ENCODE measurements at places on chromosomes 2 and 18. TPM values are rescaled to one million over a fixed set of nuclear protein-coding genes. Genes with fewer than 3 reads are reported as not detected.

NOL4 gene
- not detected for total RNA-seq

CYRIA gene
- total RNA-seq = 0.70 TPM

GRCh38 chr2:200787351-200788120, 24.2 kb upstream of the BZW1 start:
- peak; percentile 36 for DNase-seq

DNA sequence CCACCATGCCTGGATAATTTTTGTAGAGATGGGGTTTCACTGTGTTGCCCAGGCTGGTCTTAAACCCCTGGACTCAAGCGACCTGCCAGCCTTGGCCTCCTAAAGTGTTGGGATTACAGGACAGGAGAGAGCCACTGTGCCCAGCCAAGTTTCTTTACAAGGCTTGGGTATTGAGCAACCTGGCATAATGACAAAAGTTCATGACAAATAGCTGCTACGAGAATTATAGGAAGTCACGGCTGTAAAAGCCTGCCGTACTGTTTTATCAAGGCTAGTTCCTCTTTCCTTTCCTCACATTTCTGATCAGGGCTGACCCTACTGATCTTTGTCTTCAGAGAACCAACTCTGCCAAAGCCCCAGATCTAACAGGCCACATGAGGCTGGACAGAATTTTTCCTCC, 490.4 kb upstream of the SPRED2 start:
- no peak for DNase-seq

- no peak for DNase-seq
Measured at GRCh38 chr2:102803897-102804217, 42.0 kb downstream of the TMEM182 start.

GRCh38 chr2:55914786-55915185, 8.8 kb downstream of the EFEMP1 start:
- DNase-seq = no peak

DNA sequence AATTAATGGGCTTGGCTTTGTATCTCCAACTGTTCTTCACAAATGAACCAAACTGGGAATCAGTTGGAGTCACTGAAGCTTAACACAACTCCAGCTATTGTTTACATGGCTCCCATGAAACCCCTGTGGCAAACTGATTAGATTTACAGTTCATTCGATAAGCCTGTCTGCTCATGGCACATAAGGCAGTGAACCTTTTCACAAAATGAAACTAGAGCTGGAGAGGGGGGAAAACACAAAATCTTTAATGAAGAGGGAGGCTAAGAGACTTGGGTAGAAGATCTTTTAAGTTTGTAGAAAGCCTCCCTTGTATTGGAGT, 11.6 kb upstream of the ITGA6 start:
- no peak for DNase-seq

GRCh38 chr2:25669520-25669919, 3.9 kb downstream of the DTNB start:
- DNase-seq = no peak

DNA sequence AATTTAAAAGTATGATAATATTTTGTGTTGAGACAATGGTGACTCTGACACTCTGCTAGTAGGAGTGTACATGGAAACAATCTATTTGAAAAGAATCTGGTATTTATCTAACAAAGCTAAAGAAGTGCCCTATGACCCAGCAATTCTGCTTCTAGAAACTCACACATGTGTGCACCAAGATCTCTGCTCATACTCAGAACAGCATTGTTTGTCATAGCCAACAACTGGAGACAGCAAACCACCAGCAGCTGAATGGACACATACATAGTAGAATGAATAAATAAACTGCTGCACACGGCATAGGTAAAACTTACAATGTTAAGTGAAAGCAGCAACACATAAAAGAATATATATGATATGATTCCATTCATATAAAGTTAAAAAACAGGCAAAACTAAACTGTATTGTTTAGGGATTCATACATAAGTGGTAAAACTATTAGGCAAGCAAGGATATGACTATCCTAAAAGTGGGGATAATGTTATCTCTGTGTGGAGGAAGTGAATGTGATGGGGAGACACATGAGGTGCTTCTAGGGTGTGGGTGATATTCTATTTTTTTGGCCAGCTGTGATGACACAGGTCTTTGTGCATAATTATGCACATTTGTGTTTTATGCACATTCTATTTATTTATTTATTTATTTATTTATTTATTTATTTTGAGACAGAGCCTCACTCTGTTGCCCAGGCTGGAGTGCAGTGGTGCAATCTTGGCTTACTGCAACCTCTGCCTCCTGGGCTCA, 71.1 kb downstream of the RFTN2 start:
- no peak for DNase-seq

DNA sequence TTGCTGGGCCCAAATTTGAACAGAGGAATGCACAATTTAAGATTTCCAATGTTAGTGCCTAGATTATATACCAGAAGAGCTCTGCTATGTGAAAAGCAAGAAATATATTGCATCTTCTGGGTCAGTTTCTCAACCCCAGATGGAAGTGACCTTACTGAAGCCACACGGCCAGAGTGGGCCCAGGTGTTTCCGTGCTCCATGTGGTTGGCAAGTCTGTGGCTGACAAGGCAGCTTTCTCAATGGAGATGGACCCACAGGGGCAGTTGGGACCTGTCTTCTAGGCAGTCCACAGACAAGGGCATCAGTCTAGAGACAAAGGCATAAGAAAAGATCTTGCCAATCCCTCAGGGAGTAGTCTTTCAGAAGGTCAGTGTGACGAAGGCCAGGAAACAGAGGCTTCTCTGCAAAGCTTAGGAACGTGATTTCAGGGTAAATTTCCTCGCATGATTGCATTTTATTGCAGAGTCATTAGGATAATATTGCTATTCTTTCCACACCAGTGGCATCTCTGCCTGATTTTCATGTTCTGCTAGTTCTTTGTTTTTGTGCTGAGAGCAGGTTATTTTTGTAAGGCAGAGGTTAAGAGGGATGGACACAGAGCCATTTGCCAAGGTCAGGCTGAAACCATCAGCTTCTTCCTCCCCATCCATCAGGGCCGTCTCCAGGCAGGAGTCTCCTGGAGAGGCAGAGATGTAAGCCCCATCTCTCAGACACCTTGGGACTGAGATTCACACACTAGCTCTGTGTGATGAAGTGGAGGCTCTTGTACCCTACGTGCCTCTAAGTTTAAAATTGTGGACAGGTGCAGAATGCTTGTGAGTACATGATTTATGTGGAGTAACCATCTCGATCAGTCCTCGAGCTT, 202.1 kb downstream of the ANKRD30B start:
- no peak for DNase-seq
